Myocyte (in vitro differentiated cells): ENCODE measurements at places on chromosomes 11 and 22. TPM values are rescaled to one million over a fixed set of nuclear protein-coding genes. Genes with fewer than 3 reads are reported as not detected.

- DNase-seq = no peak
Observed at GRCh38 chr11:8339592-8340022, 75.9 kb upstream of the LMO1 start.

DNA sequence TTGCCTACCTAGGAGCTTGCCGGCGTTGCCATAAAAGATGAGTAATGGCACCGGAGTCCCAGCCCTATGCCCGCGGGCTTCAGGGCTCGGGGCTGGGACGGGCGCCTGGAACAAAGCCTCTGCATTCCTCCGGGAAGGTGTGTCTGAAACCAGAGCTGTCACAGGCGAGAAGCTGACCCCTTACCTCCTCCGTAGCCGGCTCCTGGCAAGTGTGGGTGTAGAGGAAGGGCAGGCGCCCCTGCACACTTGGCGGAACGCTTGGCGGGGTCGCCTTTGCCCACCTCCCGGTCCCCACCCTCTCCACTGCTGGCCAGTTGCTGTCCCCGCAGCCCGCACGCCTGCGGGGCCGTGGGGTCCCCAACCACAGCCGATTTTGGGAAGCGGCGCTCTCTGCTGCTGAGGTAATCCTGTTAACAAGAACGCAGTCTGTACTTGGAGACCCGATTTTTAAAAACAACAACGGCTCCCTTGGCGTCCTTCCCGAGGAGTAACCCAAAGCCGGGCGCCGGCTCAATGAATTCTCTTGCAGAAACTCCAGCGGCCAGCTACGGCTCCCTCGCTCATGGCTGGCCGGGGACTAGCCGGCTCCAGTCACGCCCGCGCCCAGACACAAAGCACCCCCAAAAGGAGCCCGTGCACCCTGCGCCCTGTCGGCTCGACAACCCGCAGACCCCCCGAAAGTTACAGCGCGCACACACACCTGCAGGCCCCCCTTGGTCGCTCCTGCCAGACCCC is 89.2 kb downstream of the PLEKHA7 start:
- DNase-seq = peak; percentile 30

TNNI2 gene
- 429 and 432 TPM in 2 replicates for total RNA-seq

DNA sequence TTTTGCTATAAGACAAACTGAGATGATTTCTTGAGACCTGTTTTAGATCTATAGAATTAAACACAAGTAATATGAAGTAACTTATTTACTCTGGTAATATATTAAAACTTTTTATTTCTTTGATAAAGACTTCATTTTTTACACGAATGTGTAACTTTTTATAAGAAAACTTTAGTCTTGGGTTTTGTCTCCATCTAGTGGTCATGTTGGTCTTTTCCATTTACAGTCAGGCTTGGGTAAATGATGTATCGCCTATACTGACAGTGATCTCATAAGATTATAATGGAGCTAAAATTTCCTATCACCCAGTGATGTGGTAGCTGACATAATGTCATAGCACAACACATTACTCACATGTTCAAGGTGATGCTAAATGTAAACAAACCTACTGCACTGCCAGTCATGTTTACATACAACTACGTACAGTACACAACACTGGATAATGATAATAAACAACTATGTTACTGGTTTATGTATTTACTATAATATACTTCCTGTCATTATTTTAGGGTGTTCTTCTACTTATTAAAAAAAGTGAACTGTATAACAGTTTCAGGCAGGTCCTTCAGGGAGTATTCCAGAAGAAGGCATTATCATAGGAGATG is 7.5 kb upstream of the C11orf97 start:
- peak; percentile 66 for DNase-seq

GRCh38 chr22:39405346-39406085 is 5.9 kb downstream of the TAB1 start:
- no peak for DNase-seq
